Stimulated activated CD8-positive, alpha-beta memory T cell treated with anti-CD3 and anti-CD28 coated beads, Interleukin-7, amount 100 ng/mL, for 1 hour (primary cell): ENCODE measurements at places on chromosomes 12 and 14.

DNA sequence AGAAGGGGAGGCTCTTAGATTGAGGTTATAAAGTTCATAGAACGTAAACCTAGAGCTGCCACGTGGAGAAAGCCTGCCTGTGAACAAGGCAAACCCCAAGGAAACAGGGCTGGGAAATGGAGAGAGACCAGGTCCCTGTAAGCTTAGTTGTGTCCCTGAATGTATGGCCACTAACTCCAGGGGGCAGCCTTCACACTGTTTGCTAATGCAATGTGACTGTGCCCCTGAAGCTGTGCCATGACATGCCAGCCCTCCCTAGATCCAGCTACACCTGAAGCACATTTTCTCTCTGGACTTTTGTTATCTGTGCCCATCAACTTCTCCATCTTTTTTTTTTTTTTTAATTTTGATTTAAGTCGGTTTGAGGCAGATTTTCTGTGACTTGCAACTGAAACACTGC, 60.6 kb upstream of the TMCC3 start:
- no peak for DNase-seq

GRCh38 chr12:9797722-9798619, 29.3 kb upstream of the KLRF1 start:
- peak; percentile 29 for DNase-seq

DNA sequence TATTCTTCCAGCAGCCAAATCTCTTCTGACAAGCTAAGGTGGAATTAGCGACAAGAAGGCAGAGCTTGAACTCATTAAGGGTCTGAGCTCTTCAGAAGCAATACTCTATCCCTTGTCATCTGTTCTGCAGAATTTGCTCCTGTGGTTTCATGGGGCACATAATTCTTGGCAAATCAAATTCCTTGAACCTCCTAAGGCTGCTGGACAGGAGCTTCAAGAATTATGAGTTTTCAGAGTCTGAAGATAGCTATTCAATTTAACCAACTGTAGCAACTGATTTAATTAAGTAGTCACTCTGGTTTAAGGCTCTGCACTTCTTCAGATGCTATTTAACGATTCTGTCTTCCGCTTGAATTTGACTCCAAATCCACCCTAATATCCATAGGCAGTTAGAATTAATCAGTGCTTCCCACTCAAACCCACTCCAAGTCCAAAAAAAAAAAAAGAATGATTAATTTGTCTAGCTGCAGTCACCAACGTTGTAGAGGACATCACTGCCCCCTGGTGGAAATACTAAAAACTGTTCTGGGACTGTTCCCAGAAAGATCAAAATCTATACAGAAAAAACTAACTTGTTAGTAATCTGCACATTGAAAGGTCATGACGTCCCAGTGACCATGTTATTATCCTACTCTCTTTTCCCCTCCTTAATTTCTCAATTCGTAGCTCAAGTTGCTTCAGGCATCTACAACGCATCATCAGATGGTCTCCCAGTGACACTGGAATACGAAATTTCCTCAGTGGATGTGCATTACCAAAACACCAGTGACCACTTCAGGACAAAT, 169.9 kb downstream of the KIF21A start:
- DNase-seq, result no peak

DNA sequence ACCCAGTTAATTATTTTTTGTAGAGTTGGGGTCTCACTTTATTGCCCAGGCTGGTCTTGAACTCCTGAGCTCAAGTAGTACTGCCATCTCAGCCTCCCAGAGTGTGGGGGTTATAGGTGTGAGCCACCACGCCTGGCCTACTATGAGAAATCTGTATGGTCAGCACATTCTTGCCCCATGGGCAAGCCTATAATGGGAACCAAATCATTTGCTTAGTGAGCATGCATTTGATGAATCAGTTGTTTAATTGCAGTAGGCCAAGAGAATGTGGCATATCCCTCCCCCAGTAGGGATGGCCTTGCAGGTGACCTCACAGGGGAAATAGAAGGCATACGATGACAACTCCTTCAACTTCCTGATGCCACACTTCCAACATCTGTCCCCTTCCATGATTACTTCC, 122.7 kb downstream of the DIP2B start:
- no peak for DNase-seq

DNA sequence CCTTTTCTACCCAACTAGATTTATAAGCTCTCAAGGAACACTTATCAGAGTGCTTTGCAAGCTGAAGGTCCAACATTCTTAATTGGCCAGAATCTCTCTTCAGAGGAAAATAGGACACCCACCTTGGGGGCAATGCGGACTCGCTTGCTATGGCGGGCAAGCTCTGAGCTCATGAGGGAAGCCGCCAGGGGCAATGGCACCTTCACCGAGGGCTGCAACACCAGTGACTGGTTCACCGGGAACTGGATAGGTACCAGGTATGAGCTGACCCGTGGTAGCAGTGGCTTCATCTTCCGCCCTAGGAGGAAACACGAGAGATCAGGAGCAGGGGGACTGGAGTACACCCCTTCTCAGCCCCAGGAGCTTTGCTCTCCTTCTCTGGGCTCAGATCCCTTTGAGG, 7.4 kb upstream of the TEX52 start:
- no peak for DNase-seq

DNA sequence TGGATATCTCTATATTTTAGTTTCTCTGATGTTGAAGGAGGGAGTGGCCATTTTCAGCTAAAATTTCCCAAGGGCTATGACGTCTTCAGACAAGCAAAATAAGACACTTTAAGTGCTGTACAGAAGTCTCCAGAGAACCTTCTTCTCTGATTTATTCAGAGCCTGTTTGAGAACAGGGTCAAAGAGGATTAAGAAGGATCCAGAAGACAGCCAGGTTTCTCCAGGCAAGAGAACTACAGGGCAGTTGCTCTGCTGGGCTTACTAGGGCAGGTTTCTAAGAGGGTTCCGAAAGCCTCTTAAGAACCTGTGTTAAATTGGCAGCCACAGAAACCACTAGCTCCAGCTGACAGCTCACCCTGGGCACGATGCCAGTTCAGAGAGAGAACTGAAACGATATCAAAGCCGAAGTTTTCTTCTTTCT, 1.2 kb downstream of the MGP start:
- peak; percentile 71 for DNase-seq
